GM23338 (cell line): ENCODE measurements at places on chromosomes 13 and 19.
A peak's percentile ranks its signal among the peaks of the same experiment; 100 is the strongest.

GRCh38 chr13:50842251-50842989, 1.1 kb downstream of the DLEU7 start:
- peak; percentile 21 for DNase-seq

GRCh38 chr19:16235811-16236652, 38.3 kb downstream of the AP1M1 start:
- no peak for DNase-seq

DNA sequence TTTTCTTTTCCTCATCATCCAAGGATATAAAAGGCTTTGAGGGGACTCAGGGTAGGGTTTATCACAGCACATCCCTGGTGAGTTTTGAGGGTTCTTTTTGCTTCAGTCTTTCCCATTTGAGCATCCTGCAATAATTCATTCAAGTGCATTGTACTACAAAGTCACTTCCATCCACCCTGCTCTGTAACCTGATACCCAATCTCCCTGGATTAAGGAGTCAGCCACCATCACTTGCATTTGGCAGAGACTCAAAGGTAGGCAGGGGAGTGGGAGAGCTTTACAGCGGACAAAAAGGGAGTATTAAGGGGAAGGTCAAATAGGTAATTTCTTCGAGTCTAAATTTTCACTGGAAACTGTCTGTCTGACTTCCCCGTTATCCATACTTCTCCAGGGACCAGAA, 216.1 kb upstream of the TMTC4 start:
- peak; percentile 12 for DNase-seq

GRCh38 chr13:111625526-111626315, 305.3 kb downstream of the TEX29 start:
- no peak for DNase-seq

GRCh38 chr13:21528616-21529015, 69.5 kb upstream of the ZDHHC20 start:
- no peak for DNase-seq

DNA sequence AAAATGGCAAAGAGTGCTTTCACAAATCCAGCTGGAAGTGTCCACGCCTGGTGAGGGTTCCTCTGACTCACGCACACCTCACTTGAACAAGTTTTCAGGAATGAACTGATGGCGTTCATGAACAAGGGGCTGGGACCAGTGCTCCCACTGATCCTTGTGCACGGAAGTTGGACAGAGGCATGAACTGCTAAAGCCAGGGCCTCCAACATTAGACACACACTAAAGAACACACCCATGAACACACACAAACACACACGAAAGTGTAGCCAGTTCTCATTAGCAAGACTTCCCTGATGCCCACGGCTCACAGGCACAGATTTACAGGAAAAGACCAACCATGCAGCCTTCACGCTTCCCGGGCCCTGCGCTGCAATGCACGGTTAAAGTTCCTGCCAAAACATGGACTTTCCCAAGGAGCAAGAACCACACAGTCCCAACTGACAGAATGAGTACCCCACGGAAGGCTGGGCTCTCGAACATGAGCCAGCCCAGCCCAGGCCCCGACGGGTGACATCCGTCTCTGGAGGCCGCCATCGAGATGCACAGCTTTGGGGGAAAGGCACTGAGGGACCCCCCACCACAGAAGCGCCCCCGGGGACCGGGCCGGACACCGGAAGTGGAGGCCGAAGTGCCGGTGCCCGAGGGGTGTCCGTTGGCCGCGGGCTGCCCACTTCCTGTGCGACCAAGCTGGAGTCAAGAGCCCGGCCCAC, 808 bp downstream of the DNMT1 start:
- DNase-seq, result peak; percentile 65

GRCh38 chr19:49847731-49848696, 2.9 kb upstream of the PTOV1 start:
- no peak for DNase-seq

- DNase-seq, result no peak
Measured at GRCh38 chr13:35526577-35526976, 50.1 kb upstream of the MAB21L1 start.

DNA sequence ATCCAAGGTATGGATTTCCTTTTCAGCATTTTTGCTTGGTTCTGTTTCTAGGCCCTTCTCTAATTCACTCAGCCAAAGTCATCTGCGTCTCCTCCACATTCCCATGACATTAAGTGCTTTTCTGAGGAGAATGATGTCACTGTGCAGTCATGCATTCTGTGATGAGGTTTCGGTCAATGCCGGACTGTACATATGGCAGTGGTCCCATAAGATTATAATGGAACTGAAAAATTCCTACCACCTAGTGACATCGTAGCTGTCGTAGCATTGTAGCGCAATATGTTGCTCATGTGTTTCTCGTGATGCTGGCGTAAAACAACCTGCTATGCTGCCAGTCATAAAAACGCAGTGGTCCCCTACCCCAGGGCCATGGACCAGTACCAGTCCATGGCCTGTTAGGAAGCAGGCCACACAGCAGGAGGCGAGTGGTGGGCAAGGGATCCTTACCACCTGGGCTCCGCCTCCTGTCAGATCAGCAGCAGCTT, 63.4 kb upstream of the TNFRSF19 start:
- DNase-seq, result no peak

- DNase-seq, result no peak
Measured at GRCh38 chr13:26219726-26220125, 2.4 kb downstream of the RNF6 start.

DNA sequence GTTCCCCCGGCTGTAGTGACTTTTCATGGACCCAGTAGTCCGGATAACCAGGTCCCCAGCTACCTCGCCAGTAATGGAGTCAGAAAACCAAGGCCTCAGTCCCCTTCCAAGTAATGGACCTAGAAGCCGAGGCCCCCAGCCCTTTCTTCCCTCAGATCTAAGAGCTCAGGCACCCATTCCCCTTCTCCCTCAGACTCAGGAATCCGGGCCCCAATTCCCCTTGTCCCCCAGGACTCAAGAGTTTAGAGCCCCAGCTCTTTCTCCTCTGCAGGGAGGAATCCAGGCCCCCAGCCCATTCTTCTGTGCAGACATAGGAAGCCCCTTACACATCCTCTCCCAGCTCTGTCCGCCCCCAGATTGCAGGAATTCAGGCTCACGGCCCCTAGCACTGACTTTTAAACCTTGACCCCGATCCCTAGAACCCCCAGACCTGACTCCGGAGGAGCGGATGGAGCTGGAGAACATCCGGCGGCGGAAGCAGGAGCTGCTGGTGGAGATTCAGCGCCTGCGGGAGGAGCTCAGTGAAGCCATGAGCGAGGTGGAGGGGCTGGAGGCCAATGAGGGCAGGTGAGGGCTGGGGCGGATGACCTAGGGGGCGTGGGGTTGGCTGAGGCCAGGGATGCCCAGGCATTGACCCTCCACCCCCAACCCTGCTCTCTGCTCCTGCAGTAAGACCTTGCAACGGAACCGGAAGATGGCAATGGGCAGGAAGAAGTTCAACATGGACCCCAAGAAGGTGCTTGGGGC, 938 bp downstream of the CYTH2 start:
- no peak for DNase-seq

- DNase-seq, result no peak
Measured at GRCh38 chr19:3656747-3657394, 30.3 kb upstream of the CACTIN start.

DNA sequence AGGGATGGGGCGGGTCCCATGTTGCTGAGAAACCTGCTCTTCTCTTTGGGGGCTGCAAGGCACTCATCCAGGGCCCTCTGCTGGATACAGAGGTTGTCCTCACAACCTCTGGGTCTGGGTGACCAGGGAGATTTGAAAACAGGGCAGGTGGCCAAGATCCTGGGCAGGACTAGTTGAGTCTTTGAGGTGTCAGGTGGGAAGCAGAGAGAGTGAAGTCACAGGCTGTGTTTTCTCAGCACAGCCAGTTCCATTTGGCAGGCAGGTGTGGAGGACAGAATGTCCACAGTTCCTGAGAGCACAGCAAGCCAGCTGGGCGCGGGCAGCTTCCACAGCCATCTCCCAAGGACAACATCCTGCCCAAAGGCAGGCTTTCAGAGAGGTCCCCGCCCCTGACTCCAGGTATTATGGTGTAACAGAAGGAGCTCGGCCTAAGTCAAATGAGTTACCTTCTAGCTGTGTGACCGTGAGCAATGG, 118.8 kb downstream of the NUFIP1 start:
- DNase-seq, result no peak

DNA sequence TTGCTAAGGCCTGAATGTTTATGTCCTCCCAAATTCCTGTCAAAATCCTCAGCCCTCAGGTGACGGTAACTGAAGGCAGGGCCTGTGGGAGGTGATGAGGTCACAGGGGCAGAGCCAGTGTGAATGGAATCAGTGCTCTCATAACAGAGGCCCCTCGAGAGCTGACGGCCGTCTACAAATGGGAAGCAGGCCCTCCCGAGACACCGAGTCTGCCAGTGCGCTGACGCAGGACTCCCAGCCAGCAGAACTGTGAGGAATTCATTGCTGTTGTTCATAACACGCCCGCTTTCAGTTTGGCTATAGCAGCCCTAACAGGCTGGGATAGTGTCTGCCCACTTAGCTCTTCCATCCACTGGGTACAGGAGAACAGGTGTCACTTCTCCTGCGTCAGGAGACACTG, 41.2 kb downstream of the CARS2 start:
- DNase-seq, result no peak

DNA sequence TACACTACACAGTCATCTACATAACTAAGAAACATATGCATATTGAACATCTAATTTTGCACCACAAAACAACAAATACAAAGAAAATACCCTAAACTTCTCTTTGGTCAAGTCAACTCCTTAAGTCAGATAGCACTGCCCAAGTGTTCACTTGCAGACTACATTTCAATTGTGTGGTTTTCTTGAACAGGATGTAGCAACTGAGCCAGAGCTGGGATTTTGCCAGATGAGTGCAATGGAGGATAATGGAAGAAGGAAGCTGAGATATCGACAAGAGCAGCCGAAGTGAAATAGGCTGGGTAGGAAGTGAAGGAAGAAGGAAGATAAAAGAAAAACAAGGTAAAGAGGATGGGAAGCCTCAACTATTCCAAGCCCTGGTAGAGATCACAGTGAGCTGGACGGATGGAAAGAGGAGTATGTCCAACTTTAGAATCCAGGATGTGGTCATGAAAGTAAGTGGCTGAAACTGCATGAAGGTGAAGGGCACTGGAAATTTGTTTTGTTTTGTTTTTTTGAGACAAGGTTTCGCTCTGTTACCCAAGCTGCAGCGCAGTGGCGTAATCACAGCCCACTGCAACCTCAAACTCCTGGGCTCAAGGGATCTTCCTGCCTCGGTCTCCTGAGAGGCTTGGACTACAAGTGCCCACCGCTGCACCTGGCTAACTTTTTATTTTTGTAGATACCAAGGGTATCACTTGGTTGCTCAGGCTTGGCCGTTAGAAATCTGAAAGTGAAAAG, 15.0 kb downstream of the NUFIP1 start:
- DNase-seq, result no peak

DNA sequence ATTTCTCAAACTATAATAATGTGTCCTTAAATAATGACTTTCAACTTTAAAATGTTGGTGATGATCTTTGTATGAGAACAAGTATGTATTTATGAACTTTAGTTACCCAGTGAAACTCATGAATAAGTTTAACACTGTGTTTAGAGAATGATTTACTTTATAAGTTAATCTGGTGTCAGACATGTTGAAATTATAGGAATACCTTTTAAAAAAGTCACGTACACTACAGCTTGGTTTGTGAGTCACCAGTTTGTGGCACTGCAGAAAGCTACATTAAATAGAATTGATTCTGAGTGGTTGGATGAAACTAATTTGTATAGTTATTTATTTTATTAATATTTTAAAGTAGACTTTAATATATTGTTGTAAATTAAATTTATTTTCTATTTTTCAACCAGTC, 1366.2 kb upstream of the PCDH20 start:
- no peak for DNase-seq

- DNase-seq, result peak; percentile 62
Measured at GRCh38 chr19:33622809-33623511, 1.2 kb downstream of the CHST8 start.

GRCh38 chr19:35525873-35526272, 2.2 kb downstream of the SBSN start:
- no peak for DNase-seq

DNA sequence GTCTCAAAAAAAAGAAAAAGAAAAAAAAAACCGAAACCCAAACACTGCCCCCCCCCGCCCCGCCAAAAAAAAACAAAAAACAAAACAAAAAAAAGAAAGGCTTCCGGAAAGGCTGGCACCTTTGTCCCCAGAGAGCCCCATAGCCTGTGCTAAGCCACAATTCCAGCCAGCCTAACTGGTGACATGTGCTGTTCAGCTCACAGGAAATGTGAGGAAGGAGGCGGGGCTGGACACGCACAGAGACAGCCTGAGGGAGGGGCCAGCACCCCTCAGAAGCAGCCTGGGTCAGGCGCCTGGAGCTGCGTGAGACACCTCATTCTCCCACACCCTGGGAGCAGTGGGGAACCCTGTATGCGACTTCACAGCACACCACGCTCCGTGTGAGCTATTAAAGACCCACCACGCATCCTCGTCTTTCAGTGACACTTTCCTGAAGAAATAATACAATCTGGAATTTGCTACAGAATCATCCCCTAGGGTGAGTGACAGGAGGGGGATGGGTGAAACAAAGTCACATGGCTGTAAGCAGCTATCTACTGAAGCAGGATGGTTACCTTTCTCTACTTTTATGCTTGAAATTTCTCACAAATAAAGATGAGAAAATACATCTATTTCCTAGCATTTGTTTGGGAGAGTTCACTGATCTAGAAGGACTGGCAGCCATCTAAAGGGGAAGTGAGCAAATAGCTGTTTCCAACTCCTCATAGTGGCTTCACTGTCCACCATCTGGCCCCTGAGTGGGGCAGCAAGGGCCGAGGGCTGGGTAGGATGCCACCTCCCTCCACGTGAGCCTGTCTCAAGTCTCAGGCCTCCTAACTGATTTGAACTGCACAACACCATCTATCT, 12.3 kb upstream of the SLC35E1 start:
- DNase-seq, result peak; percentile 89

DNA sequence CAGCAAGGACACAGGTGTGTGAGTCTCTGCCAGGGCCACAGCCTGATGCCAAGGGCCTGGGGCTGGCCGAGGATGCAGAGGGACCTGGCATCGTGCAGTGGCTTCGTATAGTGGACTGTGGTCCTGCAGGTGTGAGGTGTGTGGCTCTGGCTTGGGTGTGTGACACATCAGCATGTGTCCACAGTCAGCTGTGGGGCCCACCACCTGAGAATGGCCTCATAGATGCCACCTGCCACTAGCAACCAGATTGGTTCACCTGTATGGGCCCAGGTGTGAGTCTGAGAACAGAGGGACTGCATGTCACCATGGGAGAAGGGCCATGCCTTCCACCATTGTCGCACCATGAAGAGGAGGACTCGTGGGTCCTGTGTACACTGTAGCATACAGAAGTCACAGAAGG, 2.4 kb downstream of the PPP1R14A start:
- no peak for DNase-seq
